Stomach (tissue), 19 donors: ENCODE measurements at places on chromosomes 2 and 18. TPM values are rescaled to one million over a fixed set of nuclear protein-coding genes. Genes with fewer than 3 reads are reported as not detected.

IL18RAP gene
- not detected for total RNA-seq

UGGT1 gene
- total RNA-seq, result 83.6 TPM

DNA sequence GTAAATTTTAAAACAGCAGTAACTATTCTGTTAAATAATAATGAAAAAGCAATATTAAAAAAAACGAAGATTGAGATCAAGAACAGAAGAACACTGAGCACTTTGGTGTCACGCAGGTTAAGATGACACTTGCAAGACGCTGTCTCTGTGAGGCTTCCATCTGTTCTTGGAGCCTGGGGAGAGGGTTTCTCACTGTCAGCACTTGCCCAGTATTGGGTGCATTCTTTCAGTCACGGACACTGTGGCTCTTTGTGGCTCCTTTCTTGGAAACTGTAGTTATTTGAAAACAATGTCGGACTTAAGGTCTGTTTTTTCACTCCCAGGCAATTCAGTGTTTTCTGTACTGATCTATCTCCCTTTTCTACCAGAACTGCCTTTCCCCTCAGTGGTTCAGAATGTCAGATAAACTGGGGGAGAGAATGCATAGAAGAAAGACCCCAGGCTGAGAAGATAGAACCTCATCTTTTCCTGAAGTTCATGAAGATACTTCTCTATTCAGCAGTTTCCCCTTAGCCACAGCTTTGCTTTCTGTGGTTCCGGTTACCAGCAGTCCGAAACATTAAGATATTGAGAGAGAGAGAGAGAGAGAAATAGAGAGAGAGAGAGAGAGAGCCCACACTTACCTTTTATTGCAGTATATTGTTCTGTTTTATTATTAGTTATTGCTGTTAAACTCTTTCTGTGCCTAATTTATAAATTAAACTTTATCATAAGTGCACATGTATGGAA is 283.3 kb downstream of the DCDC2C start:
- H3K4me1 ChIP-seq, result no peaks in the 10 kb centered on the region
- no peaks in the 10 kb centered on the region for H3K36me3 ChIP-seq
- no peak overlapping the region for H3K4me3 ChIP-seq
- no peak for DNase-seq
- H3K27ac ChIP-seq, result no peak overlapping the region
- no peaks in the 10 kb centered on the region for H3K27me3 ChIP-seq

SRD5A2 gene
- total RNA-seq, result not detected

CNOT9 gene
- total RNA-seq, result 5.5 TPM

- no peak overlapping the region for H3K27ac ChIP-seq
- peaks cover 5% of the 10 kb centered on the region for H3K4me1 ChIP-seq
- no peak for DNase-seq
- no peaks in the 10 kb centered on the region for H3K36me3 ChIP-seq
- H3K4me3 ChIP-seq, result no peak overlapping the region
These were observed 403.8 kb upstream of the ID2 start for GRCh38 chr2:8277921-8278571.

LOXHD1 gene
- 0.45 TPM for total RNA-seq

MOCOS gene
- total RNA-seq, result 0.45 TPM

FAM237A gene
- total RNA-seq, result not detected

- peaks cover 19% of the 10 kb centered on the region for H3K4me1 ChIP-seq
- DNase-seq, result no peak
- no peak overlapping the region for H3K27ac ChIP-seq
- H3K27me3 ChIP-seq, result no peaks in the 10 kb centered on the region
These were observed 79.6 kb downstream of the OSBPL6 start for GRCh38 chr2:178273787-178274360.

LOXL3 gene
- 1.2 TPM for total RNA-seq

GRCh38 chr2:237208373-237209260 is 122.9 kb downstream of the COPS8 start:
- H3K27me3 ChIP-seq, result no peaks in the 10 kb centered on the region
- no peaks in the 10 kb centered on the region for H3K36me3 ChIP-seq
- no peak overlapping the region for H3K4me3 ChIP-seq
- H3K27ac ChIP-seq, result peak overlapping the region; percentile 76
- H3K4me1 ChIP-seq, result peaks cover 17% of the 10 kb centered on the region
- peak; percentile 72 for DNase-seq

- no peak for DNase-seq
- H3K4me1 ChIP-seq, result no peaks in the 10 kb centered on the region
- H3K27ac ChIP-seq, result no peak overlapping the region
These were observed 38.0 kb downstream of the PPP3R1 start for GRCh38 chr2:68214381-68214780.

GRCh38 chr2:74179063-74179865 is 585 bp upstream of the MOB1A start:
- peaks cover 40% of the 10 kb centered on the region for H3K4me1 ChIP-seq
- no peaks in the 10 kb centered on the region for H3K27me3 ChIP-seq
- peak overlapping the region; percentile 84 for H3K4me3 ChIP-seq
- H3K27ac ChIP-seq, result peak overlapping the region; percentile 97

LGALSL gene
- total RNA-seq, result 17.4 TPM

GRCh38 chr2:4096978-4097766 is 393.8 kb downstream of the DCDC2C start:
- no peaks in the 10 kb centered on the region for H3K4me1 ChIP-seq
- no peak overlapping the region for H3K27ac ChIP-seq
- DNase-seq, result no peak
- H3K27me3 ChIP-seq, result no peaks in the 10 kb centered on the region

SYT4 gene
- 11.6 TPM for total RNA-seq

INO80C gene
- 8.7 TPM for total RNA-seq

GRCh38 chr18:13572721-13573120 is 153.6 kb downstream of the FAM210A start:
- no peak for DNase-seq
- no peaks in the 10 kb centered on the region for H3K36me3 ChIP-seq
- H3K4me3 ChIP-seq, result no peak overlapping the region

RNU2-63P gene
- not detected for total RNA-seq

DNA sequence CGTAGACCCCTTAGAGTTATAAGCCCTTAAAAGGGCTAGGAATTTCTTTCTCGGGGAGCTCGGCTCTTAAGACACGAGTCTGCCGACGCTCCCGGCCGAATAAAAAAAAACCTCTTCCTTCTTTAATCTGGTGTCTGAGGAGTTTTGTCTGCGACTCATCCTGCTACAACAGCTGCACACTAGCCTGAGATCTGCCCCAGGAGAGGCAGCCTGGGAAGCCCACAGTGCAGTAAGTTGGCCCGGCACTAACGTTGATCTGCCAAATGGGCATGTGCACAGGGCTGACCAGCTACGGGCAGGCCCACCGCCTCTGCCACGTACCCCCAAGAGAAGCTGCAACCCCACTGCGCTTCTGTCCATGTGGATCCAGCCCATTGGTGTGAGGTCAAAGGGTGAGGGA is 8.4 kb upstream of the LIMS2 start:
- H3K36me3 ChIP-seq, result no peaks in the 10 kb centered on the region
- no peak for DNase-seq
- no peak overlapping the region for H3K4me3 ChIP-seq
- peaks cover 9% of the 10 kb centered on the region for H3K4me1 ChIP-seq

DNA sequence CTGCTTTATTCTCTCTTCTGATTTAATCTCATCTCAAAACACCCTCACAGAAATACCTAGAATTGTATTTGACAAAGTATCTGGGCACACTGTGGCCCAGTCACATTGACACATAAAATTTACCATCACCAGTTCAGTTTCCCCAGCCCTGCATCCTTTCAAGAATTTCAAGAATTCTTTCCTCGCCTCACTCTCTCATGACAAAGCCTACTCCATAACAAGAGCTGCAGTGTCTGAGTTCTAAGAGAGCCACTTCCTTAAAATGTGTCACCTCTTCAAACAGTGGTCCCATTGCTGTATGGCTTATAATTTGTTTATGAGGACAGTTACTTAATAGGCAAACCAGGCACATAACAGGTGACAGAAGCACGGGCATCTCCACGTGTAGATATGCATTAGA is 90.9 kb upstream of the STK39 start:
- no peak for DNase-seq
- H3K4me1 ChIP-seq, result peaks cover 4% of the 10 kb centered on the region
- no peak overlapping the region for H3K4me3 ChIP-seq
- no peaks in the 10 kb centered on the region for H3K36me3 ChIP-seq

DNA sequence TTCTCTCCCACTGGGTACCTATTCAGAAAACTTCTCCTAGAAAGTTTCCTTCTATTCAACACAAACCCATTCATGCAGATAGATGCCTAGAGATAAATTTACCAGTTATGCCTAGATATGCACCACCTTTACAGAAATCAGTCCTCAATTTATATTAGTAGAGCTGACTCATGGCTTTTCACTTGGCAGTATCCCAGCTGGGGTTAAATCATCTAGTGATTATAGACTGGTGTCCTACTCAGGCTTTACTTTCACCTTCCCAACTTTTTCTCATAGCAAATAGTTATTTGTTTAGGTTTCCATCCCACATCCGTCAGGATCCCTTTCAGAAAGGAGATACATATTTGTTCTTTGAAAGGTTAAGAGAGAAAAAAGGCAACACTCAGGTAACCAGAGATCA is 124.5 kb downstream of the AQP4 start:
- no peak overlapping the region for H3K27ac ChIP-seq
- DNase-seq, result no peak
- H3K27me3 ChIP-seq, result no peaks in the 10 kb centered on the region
- no peaks in the 10 kb centered on the region for H3K4me1 ChIP-seq
- H3K4me3 ChIP-seq, result no peak overlapping the region

ARHGEF4 gene
- total RNA-seq, result 19.0 TPM

GRCh38 chr18:28712796-28713425 is 536.0 kb upstream of the CDH2 start:
- no peaks in the 10 kb centered on the region for H3K4me1 ChIP-seq
- H3K36me3 ChIP-seq, result no peaks in the 10 kb centered on the region
- DNase-seq, result no peak
- H3K4me3 ChIP-seq, result no peak overlapping the region
- H3K27ac ChIP-seq, result no peak overlapping the region

DNA sequence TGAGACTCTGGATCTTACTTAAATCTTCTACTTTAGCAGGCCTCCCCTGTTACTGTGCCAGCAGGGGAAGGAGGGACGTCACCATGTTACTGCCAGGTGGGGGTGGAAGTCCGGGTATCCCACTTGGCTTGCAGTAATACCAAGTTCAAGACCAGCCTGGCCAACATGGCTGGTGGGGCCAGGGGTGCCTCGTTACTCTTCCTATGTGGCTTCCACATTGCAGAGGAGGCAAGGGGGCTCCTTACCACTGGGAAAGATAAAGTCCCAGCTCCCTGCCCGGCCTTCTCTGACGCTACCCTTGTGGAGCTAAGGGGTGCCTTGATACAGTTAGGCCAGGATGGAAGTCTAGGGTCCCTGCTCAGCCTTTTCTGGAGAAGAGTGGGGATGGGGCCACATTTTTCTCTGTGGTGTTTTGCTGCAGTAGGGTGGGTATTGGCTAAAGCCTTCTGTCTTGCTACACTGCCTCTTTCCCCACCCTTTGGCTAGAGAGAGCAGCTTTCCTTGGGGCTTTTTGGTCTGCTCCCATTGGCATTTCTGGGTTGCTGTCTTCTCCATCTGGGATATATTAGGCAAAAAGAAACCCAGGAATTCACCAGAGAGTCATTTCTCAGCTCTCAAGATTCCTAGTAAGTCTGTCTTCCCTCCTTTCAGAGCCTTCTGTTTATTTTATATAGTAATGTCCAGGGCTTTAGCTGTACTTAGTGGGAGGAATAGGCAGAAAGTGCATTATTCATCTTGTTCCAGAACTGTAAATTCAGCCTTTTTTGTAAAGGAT is 21.9 kb downstream of the ELMOD3 start:
- no peak overlapping the region for H3K4me3 ChIP-seq
- no peak for DNase-seq
- peaks cover 83% of the 10 kb centered on the region for H3K36me3 ChIP-seq
- no peaks in the 10 kb centered on the region for H3K27me3 ChIP-seq
- H3K27ac ChIP-seq, result no peak overlapping the region

- no peaks in the 10 kb centered on the region for H3K4me1 ChIP-seq
- H3K27ac ChIP-seq, result peak overlapping the region; percentile 46
- H3K4me3 ChIP-seq, result no peak overlapping the region
- H3K27me3 ChIP-seq, result no peaks in the 10 kb centered on the region
- H3K36me3 ChIP-seq, result peaks cover 25% of the 10 kb centered on the region
These were observed 83.6 kb downstream of the ASXL2 start for GRCh38 chr2:25794544-25795276.
